ENCODE measurements at places on chromosomes 12 and 14. TPM values are rescaled to one million over a fixed set of nuclear protein-coding genes. Genes with fewer than 3 reads are reported as not detected.

The FITM1 gene
- total RNA-seq = 0.47 TPM

The GLIPR1L1 gene
- not detected for total RNA-seq

GRCh38 chr14:73834261-73834625, 17.4 kb upstream of the PTGR2 start:
- DNase-seq = no peak

GRCh38 chr12:98532687-98533304, 17.4 kb downstream of the TMPO start:
- peak; percentile 66 for DNase-seq

DNA sequence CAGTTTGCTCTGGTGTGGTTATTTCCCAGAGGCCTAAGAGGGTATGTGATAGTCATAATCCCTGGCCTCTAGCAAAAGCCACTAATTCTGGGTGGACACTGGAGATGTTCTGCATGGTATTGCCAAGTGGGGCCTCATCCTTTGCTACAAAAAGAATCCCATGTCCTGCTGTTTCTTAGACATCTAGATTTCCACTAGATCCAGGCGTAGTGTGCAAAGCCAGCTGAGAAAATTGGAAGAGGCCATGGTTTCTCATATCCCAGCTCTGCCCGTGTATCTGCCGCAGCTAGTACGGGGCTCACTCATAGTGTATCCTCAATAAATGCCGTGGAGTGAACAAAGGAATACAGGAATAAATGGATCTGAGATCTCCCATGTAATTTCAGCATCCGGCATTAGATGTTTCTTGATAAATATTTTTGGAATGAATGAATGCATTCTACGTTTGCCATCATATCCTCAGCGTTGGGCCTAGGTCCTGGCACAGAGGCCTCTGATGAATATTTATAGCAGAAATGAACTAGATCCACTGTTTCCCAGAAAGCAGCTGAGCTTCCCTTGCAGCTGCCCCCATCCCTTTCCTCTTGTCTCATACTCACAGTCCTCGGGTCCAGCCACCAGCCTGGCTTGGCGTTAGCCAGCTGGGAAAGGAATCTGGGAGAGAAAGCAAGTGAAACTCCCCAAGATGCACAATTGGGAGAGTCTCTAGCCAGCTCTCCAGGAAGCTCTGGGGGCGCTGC, 76.3 kb upstream of the NOS1 start:
- DNase-seq = no peak

DNA sequence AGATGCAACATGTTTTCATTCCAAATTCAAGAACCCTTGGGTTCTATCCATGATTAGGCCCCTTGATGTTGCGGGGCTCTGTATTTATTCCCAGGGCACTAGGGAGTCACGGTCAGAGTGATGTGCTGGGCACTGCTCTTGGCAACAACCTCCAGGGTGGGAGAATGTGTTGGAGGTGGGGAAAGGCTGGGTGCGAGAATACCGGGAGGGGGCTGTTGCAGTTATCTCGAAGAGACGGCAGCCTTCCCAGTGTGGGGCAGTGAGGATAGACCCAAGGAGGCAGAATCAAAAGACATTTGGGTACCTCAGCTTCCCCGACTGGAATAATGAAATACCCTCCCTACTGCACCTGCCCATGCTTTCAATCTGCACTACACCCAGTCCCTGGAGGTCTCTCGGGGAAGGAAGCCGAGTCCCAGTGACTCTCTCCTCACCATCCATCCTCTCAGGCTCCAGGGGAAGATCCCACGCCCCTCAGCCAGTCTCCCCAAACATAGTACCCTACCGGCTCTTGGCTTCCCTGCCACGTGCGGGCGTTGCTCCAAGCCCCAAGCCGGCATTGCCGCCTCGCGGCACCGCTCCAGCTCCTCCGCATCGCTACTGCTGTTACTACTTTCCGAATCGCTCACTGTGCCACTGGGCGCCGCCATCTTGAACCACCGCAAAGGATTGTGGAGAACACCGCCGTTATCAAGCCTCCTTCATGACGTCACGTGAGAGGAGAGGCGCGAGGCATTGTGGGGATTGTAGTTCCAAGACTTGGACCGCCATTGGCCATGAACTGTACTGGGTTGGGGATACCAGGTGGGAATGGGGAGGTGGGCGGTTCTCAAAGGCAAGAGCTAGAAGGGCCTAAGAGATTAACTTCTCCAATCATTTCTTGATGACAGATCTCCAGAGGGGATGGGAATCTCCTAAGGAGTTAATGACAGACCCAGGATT, at the start of gene C12orf43:
C12orf43 (minus strand) TSS at position 663 of the 942 bp plus-strand sequence; CDS start at position 650, 13 bp downstream.
- peak; percentile 93 for DNase-seq

- no peak for DNase-seq
These were observed 1278.4 kb upstream of the FLRT2 start for GRCh38 chr14:84251411-84252115.

DNA sequence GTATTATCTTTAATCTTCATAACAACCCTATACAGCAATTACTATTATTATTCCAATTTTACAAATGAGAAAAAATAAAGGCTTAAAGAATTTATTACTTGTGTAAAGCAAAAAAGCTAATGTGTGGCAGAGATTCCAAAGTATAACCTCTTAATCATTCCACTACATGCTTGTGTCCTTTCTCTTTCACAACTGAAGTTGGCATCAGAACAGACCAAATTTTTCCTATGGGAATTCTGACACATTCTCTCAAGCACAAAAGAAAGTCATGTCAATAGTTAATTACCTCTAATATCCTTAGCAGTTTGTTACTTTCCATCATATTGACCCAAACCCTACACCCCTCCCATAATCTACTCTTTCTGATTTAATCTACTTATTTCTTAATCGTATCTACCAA, 86.7 kb downstream of the BCL2L14 start:
- DNase-seq = no peak

DNA sequence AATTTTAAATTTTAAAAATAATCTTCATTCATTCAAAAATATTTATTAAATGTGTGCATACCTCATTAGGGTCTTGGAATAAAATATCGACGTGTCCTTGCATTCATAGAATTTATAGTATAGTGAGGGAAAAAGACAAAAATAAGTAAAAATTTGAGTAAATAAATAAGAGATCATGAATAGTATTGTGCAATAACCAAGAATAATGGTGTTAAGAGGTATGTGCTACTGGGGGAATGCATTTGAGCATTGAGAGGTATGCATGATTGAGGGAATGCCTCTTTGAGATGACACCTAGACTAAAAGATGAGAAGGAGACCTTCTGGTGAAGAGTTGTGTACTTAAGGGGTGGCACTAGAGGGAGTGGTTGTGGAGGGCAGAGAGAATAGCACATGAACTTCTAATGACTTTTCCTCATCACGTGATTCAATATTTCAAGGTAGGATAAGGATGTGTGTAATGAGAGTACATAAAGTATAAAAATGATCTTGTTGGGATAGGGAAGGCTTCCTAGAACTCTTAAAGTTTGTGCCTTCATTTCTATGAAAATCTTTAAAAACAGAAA, 18.8 kb upstream of the CATSPERB start:
- no peak for DNase-seq

DNA sequence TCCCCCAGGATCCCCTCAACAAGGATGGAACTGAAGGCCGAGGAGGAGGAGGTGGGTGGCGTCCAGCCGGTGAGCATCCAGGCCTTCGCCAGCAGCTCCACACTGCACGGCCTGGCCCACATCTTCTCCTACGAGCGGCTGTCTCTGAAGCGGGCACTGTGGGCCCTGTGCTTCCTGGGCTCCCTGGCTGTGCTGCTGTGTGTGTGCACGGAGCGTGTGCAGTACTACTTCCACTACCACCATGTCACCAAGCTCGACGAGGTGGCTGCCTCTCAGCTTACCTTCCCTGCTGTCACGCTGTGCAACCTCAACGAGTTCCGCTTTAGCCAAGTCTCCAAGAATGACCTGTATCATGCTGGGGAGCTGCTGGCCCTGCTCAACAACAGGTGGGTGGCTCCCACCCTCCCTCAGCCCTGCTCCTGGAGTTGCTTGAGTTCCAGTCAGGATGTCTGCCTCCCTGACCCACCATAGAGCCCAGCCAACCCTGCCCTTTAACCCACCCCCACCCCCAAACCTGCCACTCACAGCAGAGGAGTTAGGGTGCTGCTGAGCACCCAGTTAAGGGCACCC, 1.4 kb downstream of the ASIC1 start:
- DNase-seq = no peak

DNA sequence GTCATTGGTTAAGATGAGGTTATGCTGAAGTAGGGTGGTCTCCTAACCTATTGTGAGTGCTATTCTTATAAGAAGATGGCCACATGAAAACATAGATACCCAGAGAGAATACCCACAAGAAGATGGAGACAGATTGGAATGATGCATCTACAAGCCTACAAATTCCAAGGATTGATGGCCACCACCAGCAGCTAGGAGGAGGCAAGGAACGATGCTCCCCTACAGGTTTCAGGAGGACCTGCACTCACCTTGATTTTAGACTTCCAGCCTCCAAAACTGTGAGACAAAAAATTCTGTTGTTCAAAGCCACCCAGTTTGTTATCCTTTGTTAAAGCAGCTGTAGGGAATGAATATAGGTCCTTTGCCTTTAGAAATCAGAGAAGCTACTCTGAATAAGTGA, 227.4 kb downstream of the NEDD1 start:
- DNase-seq = no peak

Data from Calu3 (cell line).